Left ventricle myocardium superior (tissue), 1 donor: ENCODE measurements at places on chromosomes 2 and 18. TPM values are rescaled to one million over a fixed set of nuclear protein-coding genes. Genes with fewer than 3 reads are reported as not detected.

GRCh38 chr2:192775011-192775410 is 580.3 kb upstream of the TMEFF2 start:
- no peak for DNase-seq

- DNase-seq, result peak; percentile 22
Measured at GRCh38 chr2:128285329-128285931, 33.2 kb downstream of the HS6ST1 start.

DNA sequence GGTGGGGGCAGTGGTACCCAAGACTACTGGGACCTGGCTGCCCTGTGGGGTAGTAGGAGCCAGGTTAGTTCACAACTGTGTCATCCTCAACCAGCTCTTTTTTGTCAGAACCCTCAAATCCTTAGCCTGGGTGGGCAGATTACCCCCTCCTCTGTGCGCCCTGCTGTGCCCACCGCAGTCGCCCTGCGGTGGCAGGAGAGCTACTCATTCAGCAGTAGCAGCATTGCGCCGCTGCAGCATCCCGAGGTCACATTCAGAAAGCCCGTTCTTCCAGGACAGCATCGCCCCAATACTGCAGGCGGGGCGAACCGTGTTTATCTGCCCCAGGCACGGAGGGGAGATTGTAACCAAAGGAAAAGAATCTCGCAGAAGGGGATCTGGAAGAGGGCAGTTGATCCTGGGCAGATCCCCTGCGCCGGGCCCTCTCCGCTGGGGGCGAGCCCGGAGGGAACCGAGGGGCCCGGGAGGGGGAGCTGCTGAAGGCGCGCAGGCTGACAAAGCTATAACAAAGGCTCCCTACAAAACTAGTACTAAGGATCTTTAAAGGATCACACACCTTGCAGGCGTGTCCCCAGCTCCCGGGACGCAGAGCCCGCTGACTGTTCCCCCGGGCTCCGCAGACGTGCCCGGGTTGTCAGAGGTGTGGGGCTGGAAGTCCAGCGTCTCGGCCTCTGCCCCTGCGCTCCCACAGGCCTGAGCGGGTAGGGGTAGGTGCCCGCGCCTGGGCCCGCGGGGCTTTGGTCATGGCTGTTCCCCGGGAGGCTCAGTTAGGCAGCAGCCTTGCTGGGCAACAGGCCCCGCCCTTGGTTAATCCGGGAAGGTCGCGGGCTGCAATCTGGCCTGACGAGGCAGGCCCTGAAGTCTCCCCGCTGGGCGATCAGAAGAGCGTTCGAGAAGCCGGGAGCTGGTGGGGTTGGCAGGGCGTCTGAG is 13.2 kb downstream of the POU3F3 start:
- DNase-seq, result no peak

Gene ARHGEF33
- total RNA-seq, result 0.10 TPM

- DNase-seq, result no peak
Measured at GRCh38 chr2:96464061-96464460, 41.1 kb downstream of the NEURL3 start.

DNA sequence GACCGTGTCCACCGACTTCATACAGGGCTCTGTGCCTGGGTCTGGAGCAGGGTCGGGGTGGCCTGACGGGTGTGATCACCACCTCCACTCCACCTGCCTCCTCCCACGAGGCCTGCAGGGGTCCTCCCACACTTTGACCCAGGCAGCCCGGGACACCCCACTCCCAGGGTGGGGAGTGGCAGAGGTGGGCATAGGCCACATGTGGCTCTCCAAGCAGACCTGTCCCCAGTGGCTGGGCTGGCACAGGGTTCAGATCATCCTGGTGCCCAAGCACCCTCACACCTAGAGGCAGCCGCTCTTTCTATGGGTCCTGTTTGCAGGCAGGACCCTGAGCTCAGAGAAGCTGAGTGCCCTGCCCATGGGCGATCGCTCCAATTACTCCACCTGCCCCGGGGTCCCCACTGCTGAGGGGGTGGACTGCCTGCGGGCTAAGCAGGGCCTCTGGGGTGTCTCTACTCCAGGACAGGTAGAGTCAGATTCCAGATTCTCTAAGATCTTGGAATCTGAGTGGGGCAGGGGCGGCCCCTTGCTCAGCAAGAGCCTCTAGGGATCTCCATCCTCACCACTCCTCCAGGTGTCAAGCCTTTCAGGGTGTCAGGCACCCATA is 1.4 kb downstream of the NEURL3 start:
- no peak for DNase-seq

Gene CCDC74B
- total RNA-seq, result 0.64 TPM

DNA sequence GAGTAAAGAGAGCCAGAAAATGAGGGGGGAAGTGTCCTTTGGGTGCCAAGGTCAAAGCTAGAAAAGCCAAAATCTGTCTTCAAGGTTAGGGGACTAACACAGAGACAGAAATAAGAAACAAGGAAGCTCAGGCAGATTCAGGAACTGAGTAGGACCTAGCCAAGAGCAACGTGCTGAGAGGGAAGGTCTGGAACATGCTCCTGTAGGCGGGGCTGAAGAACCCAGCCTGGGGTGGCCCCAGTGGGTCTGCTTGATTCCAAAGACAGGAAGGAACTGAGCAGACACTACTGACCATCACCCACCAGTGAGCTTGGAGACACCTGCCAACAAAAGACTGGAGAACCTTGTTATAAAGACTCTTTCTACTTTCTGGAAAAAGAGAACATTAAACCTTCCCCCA is 105.1 kb downstream of the SP3 start:
- DNase-seq, result no peak

Gene TRIM43
- total RNA-seq, result not detected

- DNase-seq, result peak; percentile 72
Measured at GRCh38 chr2:19860022-19860421, 41.8 kb downstream of the TTC32 start.

- DNase-seq, result peak; percentile 77
Measured at GRCh38 chr2:109448946-109449788, 164.6 kb downstream of the SEPTIN10 start.

Gene EGR4
- not detected for total RNA-seq

DNA sequence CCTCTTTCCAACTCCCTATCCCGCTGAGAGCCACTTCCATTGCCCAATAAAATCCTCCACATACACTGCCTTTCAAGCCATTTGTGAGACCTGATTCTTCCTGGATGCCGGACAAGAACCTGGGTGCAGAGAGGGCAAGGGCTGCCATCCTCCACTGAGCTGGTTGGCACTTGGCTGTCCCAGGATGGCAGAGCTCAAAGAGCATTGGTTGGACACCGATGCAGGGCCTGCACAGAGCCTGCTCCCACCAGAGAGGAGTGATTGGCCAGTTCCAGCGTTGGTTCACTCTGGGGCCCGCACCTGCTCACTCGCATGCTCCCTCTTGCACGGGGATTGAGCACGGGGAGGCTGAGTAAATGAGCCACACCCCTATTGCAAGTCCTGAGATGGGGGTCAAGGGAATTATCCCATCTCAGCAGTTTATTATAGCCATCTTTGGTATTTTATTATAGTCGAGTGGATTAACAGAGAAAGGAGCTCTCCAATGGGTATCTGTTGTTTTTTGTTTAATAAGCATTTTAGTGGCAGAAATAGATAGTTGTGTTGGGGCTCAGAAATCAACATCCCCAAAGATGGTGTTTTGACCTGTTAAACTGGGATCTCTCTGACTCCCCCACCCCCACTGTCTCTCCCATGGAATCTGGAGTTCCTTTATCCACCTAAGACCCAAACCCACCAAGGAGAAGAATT is 19.8 kb upstream of the MGAT4A start:
- no peak for DNase-seq

- DNase-seq, result no peak
Measured at GRCh38 chr2:138503087-138503442, 1.5 kb downstream of the SPOPL start.

Gene IL1RL2
- not detected for total RNA-seq

GRCh38 chr2:233593201-233593600 is 24.2 kb upstream of the UGT1A8 start:
- no peak for DNase-seq

Gene GNAL
- 5.1 TPM for total RNA-seq

DNA sequence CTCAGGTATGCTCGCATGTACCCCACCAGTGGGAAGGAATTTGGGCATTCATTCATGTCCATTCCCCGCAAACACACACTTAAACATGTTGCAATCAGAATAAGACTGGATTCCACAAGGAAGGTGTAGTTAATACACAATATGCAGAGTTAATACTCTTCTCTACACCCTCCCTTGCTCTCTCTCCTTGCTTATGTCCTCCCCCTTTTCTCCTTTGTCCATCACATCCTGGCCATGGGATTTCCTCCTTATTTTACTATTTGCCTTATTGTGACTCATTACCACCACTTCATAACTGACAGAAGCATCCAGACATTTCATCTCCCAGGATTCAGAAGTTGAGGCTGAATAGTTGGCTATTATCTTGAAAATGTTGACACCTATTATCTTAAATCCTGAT is 473.8 kb upstream of the SPHKAP start:
- no peak for DNase-seq

- peak; percentile 65 for DNase-seq
Measured at GRCh38 chr2:27271631-27272340, 3.4 kb upstream of the DNAJC5G start.

GRCh38 chr18:40019797-40020392 is 1935.1 kb upstream of the PIK3C3 start:
- DNase-seq, result no peak

- no peak for DNase-seq
Measured at GRCh38 chr18:46182633-46183358, 78.6 kb downstream of the HAUS1 start.

GRCh38 chr2:112701052-112701451 is 19.8 kb upstream of the NT5DC4 start:
- no peak for DNase-seq

Gene GCG
- total RNA-seq, result not detected

DNA sequence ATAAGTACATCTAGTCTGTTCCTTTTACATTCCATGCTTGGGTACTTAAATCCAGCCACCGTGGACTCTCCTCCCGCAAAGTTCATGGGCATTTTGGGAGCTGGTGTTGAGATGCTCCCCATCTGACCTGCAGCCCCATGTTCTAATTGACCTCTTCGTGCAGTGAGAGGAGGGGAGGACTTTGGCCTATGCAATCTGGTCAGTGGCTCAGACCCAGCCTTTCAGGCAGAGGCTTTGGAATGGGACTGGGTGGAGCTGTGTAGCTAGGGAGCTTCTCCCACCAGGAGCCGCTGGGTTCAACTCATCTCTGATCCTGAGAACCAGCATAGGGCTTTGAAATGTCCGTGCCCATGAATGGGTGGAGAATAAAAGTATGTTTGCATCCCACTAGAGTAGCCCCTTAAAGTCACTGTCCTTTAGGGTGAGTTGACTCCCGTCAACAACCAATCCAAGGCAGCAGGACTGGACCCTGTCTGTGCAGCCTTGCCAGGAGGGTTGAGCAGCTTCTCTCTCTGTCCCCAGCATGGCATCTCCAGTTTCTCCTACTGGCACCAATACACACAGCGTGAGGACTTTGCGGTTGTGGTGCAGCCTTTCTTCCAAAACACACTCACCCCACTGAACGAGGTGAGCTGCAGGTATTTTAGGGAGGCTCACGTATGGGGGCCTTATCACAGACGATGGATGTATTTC is 120.0 kb upstream of the PPP1CB start:
- no peak for DNase-seq

GRCh38 chr2:26576565-26577441 is 64.4 kb downstream of the CIB4 start:
- no peak for DNase-seq

Gene CFC1
- not detected for total RNA-seq

Gene MEP1B
- total RNA-seq, result not detected

Gene SERPINB7
- total RNA-seq, result not detected

DNA sequence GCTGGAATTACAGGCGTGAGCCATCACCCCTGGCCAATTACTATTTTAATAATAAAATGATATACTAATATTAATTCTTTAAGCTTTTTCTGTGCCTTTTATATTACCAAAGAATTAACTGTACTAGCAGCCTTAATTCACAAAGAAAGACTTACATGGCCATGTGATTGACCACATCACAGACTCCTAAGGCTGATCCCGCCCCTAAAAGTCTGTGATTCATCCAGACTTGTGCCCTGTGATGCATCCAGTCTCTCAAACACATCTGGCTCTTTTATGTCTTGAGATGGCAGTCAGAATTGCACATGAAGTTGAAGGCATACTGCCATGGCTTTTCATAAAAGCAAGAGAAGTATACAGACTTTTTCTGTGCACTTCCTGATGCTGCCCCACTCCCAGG is 91.7 kb downstream of the DTNA start:
- no peak for DNase-seq

DNA sequence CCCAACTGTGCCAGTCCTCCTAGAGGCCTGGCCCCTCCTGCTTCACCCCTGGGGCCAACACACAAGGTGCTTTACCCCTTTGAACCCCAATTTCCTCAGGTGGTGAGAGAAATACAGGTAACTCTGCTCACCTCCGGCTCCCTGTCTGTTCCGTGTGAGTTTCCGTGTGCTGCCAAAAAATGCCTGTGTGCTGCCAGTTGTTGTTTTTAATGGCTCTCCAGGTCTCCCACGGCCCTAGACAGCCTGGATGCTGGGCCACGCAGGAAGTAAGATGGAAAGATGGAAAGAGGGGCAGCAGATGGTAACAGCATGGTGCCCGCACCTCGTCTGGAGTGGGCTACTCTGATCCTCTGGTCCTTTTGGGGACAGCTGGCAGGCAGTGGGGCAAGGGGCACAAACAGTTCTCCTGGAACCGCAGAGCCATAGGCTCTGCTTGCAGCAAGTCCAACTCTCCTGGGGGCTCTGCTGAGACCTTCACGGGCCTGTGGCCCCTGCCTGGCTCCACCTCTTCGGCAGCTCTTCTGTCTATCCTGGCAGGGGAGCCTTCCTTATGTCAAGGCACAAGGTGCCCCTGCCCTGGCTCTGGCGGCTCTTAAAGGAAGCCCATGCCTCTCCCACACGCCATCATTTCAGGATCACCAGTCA is 4.3 kb upstream of the ARHGEF4 start:
- DNase-seq, result no peak

Gene FAP
- 1.3 TPM for total RNA-seq

DNA sequence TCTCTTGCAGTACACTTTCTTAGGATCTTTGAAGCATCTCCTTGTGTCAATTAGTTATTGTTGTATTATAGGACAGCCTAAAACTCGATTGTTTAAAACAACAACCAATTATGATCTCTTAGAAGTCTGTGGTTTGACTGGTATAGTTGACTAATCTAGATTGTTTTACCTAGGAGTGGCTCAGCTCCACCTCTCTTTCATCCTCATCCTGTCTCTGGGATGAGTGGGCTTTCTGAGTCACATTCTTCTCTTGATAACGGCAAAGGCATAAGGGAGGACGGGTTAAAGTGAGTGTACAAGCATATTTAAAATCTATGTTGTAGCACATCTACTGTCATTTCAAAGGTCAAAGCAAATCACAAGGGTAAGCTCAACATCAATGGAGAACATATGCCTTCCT is 102.3 kb upstream of the GULP1 start:
- DNase-seq, result no peak
